Activated CD4-positive, alpha-beta T cell treated with anti-CD3 and anti-CD28 coated beads for 24 hours (primary cell): ENCODE measurements at places on chromosomes 12 and 14.

DNA sequence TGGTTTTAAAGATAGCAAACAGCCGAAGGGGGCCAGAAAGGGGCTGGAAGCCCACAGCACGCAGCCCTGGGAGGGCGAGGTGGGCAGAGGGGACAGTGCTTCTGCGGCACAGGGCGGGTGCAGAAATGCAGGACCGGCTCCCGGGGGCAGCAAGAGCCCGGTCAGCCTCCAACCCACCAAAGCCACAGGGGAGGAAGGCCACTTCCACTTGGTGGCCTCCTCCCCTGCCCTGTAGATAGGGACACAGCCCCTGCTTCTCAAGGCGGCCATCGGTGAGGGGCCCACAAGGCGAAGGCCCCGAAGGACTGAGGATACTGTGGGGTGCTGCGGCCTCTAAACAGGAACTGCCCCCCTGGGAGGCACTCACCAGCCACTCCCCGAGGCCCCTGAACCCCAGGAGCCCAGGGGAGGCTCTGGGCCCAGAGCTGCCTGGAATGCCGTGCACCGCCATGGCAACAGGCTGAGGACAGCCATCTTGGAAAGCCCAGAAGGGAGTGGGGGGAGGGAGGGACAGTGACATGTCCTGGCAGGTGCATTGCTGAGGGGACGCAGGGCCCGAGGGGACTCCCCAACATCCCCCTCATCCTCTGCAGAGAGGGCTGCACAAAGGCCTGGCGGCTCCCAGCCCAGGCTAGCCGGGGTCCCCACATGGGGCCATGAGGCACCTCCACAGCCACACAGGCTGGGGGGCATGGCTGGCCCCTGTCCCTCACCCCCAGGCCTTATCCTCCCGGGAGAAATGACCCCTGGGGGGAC is 114.7 kb downstream of the NCOR2 start:
- no peak for DNase-seq

DNA sequence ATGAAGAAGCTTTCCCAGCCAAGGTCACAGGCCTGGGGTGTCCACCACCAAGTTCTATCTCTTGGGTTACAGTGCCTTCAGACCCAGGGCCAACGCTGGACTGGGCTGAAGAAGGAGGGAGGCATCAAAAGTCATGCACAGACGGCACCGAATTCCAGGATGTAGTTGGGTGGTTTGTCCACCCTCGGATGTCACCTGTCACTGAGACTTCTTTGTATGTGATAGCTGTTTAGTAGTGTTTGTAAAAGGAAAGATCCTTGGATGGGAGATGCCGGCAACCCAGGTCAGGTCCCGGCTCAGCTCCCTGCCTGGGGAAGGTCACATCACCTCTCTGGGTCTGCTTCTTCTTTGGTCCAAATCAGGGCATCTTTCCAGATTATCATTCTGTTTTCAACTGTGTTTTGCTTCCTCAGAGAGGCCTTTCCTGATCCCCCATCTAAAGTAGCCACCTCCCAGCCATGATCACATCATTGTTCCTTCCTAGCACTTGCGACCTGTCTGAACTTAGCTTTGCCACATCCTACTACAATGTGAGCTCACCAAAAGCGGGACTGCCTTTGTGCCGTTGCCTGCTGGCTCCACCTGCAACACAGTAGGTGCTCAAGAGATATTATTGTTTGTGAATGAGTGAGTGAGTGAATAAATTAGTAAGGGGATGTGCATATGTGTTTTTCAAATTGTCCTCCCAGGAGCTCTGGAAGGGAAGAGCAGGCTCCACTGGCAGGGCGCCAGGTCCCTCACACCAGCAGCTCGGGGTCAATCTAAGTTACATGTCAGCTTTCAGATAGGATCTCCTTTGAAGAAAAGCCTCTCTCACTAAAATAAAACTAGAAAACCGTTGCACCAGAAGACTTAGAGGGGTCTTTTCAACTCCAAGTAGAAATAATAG is 2.1 kb downstream of the TSPAN11 start:
- DNase-seq, result no peak

- DNase-seq, result no peak
These were observed 49.2 kb downstream of the BRMS1L start for GRCh38 chr14:35875296-35875695.

DNA sequence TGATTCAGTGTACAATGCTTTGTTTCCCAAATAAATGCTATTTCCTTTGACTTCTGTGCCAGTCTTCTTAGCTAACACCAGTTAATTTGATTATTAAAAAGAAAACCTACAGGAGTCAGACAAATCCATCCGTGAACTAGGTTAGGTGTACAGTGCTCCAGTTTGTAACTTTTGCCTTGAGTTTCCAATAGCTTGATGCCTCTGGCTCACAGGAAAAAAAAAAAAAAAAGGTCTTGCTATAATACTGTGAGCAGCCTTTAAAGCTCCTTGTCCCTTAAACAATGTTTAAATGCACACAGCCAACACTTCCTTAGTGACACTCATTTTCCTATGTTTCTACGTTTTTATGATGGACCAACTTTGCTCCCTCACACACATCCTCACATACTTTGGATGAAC is 71.8 kb upstream of the TMX1 start:
- DNase-seq, result no peak

GRCh38 chr12:97038834-97039233 is 131.8 kb downstream of the NEDD1 start:
- DNase-seq, result no peak

- peak; percentile 76 for DNase-seq
These were observed at the start of gene KLC1 for GRCh38 chr14:103628684-103629502. KLC1 (plus strand) TSS chr14:103629211; CDS start chr14:103654565, 25,354 bp downstream.

DNA sequence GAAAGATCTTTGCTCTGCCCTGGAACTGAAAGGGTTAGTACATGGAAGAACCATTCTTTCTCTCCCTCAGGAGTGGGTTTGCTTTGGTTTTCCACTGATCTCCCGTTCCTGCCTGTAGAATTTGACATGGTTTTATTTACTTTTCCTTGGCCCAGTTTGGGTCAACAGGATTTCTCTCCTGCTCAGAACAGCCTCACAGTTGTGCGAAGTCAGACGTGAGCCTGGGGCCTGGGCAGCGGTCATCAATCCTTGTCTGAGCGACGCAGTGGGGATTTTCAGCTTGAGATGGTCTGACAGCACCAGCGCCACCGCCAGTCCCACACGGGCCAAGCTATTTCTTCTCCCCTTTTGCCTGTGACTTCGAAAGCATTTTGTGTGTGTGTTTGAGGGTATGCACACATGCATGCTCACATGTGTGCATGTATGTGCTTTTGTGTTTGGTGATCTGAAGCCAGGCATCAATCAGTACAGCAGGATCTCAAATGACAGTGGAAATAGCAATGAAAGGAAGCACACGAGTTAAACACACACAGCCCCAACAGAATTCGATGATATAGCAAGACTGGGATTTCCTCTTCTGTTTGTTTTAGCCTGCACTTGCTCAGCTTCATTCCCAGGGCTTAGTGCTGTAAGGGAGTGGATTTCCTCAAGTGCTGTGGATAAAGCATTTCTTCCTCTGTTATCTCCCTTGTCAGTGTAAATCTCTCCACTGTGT is 58.3 kb downstream of the SMOC1 start:
- DNase-seq, result no peak

DNA sequence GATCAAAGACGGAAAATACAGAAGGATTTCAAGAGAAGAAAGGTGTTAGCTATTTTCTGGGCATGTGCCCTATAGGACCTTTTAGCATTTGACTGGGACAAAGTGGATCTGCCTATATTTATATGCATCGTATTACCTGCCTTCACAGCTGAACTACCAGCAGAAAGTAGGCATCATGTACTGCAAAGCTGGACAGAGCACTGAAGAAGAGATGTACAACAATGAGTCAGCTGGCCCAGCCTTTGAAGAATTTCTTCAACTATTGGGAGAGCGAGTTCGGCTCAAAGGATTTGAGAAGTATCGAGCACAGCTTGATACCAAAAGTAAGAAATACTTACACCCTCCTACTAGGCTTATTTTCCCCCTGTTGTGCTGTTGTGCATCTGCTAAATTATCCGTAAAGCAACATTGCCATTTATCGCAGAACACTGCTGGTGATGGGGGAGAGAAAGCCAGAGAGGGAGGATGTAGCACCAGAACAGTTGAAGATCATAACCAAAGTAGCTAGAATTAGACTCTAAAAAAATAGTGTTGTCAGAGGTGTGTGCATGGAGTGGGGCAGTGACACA is 282.0 kb upstream of the RGS6 start:
- no peak for DNase-seq

DNA sequence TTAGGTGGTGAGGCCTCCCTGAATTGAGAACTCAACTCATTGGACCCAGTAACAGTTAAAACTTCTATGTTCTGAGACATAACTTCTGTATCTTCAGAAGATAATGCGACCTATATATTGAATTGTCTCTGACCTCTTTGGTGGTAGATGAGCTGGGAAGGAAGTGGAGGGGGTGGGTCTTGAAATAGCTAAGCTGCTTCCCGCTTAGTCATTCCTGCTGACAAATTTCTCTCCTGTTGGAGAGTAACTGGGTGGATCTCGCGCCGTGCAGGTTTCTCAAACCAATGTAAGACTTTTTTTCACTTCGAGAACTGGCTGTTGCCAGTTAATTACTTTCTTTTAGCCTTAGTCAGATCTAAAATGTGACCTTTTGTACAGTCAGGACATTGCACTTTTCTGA is 100.8 kb downstream of the PPHLN1 start:
- no peak for DNase-seq

- DNase-seq, result no peak
These were observed 5.9 kb downstream of the CBX5 start for GRCh38 chr12:54273981-54274380.

- no peak for DNase-seq
These were observed 12.5 kb upstream of the MARK3 start for GRCh38 chr14:103372552-103373304.

- DNase-seq, result no peak
These were observed 14.6 kb downstream of the GTF2A1 start for GRCh38 chr14:81206115-81206514.

DNA sequence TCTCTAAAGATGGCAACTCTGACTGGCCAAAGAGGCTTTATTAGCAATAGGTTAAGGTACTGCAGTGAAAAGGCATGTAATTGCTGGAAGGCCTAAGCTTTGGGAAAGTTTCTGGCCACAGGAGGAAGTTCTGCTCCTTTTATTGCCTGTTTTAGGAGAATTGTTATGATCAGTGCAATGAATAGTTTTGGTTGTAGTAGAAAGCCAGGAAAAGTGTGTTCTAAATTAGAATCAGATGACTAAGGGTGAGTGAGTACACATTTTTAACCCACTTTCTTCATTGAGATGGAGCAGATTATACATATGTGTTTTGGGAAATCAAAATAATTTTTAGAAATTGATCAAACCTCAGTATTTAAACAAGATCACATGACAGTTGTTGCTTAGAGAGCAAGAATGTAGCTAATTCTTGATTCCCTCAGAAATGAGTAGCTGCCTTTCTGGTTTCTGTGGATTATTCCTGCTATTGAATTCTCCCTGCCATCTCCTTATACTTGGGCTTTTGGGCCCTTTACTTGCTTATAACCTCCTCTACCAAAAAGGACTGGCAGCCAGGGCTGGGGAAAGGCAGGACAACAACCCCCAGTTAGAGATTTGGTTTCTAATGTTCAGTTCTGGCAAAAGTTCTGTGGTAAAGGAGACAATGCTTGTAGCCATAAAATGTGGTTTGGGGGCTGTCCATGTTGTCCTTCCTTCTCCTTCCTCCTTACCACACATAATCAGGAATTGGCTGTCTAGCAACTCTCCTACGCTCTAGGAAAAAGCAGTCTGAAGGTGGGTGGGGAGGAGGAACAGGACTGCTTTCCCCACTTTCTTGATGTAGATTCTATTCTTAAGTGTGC is 217.1 kb downstream of the SLC38A4 start:
- DNase-seq, result no peak

GRCh38 chr12:31308116-31308515 is 17.8 kb downstream of the SINHCAF start:
- no peak for DNase-seq

DNA sequence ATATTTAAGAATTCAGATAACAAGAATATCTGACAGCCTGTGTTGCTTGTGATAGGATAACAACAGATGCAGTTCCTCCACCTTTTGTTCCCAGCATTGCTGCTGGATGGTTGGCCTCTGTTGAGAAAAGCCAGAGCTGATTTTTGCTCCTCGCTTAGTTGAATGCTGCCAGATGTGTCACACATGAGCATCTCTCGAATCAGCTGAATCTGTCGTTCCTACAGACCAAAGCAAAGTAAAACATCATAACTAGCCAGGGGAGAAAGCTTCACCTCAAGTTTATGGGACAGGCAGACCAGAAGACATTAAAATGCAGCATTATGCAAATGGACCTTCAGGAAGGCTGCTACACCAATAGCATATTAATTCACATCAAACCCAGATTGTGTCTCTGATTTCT is 20.1 kb downstream of the RACGAP1 start:
- DNase-seq, result no peak

DNA sequence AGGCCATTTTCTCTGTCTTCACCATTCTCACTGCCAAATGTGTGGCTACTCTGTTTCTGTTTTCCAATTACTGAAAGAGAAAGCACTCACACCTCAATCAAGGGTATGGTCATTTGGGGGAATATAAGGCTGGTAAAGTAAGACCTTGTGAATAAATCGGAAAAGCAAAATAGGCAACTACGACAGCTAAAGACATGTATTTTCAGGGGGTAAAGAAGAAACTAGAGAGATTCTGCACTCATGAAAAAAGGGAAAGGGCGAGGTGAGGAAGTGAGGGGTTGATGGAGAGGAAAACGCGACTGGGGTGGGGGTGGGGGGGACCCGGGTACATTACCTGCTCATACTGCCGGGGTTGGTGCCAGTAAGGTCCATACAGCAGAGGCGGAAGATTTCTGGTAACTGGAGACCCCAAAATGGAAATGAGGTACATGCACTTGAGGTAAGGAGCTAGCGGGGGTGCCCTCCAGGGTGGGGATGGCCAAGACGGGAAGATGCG is 19.3 kb downstream of the CHD8 start:
- no peak for DNase-seq

DNA sequence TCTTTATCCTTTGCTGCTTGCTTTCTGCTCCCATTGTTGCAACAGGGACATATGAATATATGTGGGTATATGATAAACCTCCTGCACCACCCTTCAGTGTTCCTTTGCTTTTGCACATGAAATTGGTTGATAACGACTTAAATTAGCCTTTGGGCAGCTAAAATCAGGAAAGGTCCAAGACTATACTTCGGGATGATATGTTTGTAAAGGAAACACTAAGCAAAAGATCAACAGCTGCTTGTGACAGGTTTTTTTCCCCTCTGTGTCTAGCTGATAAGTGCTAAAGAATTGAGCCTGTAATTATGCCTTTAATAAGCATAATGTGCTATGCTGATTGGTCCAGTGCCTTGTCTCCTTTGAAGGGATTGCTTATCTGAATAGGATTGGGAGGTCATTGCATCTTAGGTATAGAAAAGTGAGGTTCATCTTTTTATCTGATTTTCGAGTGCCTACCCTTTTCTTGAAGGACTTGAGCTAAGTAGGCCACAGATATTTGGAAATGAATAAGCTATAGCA is 59.4 kb downstream of the PPHLN1 start:
- DNase-seq, result no peak

- DNase-seq, result no peak
These were observed 13.4 kb downstream of the TNFAIP2 start for GRCh38 chr14:103136388-103137271.

- no peak for DNase-seq
These were observed 82.3 kb downstream of the ITPR2 start for GRCh38 chr12:26750531-26751175.
